Esophagus muscularis mucosa (tissue), 4 donors: ENCODE measurements at places on chromosomes 4 and X.

DNA sequence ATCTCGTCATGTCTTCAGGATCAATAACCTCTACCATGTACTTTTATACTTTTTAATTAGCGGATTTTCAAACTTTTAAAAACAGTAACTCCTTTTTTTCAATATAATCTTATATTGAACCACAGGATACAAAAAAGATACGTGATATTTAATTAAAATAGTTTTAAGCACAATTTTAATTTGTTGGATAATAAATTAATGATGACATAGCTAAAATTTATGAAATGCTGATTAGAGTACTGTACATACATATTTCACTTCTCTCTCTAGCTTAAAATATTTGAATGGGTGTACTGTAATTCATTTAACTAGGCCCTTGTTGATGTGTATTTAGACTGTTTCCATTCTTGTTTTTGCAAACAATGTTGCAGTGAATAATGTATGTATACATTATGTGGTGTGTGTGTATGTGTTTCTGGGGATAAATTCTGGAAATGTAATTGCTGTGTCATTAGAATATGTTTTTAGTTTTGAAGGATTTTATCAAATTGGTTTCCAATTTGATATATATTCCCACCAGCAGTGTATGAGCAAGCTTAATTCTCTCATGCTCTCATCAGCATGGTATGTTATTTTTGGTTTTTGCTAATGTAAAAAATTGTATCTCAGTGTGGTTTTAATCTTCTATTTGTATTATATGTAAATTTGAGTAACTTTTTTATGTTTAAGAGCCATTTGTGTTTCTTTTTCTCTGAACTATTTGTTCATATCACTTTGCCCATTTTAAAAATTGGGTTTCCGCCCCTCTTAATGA, 66.4 kb downstream of the CDKL5 start:
- no peak for DNase-seq

- no peak for DNase-seq
Measured at GRCh38 chrX:77427611-77428010, 19.6 kb upstream of the FGF16 start.

DNA sequence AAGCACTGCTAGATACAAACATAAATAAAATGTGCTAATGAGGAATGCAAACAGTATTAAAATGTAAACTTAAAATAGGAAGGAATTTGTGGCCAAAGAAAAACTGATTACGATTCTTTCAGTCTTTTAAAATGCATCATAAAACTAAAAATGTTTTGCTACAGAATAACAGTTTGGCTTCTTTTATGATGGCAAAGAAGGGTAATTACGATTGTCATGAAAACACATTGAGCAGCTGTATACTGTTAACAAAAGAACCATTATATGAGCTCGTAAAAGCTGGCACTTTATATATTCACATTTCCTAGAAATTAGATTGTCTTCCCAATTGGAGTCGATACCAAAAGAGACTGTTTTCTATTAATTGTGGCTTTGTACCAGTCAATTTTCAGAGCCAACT, 290.4 kb downstream of the NR3C2 start:
- DNase-seq: no peak

GRCh38 chr4:4388311-4388790, 1.4 kb downstream of the NSG1 start:
- DNase-seq: no peak

DNA sequence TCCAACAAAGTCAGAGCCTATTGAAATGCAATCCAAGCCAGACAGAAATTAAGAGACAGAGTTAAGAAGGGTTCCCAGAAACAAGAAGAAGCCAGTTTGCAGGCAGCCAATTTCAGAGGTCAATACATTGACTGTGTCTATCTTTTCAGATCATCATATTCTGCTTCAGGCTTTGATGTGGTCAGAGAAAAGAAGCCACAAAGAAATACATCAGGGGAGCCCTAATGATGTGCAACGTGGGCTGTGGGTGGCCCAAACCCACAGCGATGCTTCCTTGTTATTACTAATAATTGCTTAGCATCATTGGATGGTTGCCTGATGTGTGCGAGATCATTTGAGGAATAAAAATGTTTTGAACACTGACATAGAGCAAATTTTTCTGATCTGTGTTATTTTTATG, 99.0 kb upstream of the DUSP21 start:
- DNase-seq: no peak

- no peak for DNase-seq
Measured at GRCh38 chrX:129686422-129686948, 31.7 kb upstream of the APLN start.

- DNase-seq: no peak
Measured at GRCh38 chr4:54400802-54401201, 171.7 kb downstream of the PDGFRA start.

DNA sequence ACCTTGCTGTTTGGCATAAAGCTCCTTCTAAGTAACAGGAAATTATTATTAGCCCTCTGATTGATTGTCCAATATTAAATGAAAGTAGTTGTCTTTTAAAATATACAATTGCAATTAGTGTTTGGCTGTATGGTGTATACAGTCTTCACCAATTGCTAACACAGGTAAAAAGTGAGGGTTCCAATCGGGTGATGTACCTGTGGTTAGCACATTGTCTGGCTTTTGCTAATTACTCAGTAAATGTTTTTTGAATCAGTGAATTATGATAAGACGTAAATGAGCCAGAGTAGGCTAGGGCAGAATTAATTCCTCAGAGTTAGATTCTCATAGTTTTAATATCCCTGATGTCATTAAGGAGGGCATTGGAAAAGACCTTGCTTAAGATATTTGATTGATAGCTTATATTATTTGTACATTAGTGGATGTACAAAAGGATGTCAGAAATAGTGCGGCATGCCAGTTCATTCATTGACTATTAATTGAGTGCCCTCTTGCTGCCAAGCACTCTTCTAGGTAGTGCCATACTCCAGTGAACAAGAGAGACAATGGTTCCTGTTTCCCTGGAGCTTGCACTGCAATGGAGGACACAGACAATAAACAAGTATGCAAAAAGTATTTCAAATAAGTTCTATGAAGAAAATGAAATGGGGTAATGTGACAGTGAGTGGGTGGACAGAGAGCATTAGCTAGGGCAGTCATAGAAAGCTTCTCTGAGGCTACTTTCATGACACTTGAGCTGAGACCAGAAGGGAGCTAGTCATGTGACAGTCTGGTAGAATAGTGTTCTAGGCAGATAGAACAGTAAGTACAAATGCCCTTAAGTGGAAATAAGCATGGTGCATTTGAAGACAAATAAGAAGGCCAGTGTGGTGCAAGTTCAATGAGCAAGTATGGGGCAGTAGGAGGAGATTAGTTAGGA, 205.9 kb upstream of the CASK start:
- no peak for DNase-seq

DNA sequence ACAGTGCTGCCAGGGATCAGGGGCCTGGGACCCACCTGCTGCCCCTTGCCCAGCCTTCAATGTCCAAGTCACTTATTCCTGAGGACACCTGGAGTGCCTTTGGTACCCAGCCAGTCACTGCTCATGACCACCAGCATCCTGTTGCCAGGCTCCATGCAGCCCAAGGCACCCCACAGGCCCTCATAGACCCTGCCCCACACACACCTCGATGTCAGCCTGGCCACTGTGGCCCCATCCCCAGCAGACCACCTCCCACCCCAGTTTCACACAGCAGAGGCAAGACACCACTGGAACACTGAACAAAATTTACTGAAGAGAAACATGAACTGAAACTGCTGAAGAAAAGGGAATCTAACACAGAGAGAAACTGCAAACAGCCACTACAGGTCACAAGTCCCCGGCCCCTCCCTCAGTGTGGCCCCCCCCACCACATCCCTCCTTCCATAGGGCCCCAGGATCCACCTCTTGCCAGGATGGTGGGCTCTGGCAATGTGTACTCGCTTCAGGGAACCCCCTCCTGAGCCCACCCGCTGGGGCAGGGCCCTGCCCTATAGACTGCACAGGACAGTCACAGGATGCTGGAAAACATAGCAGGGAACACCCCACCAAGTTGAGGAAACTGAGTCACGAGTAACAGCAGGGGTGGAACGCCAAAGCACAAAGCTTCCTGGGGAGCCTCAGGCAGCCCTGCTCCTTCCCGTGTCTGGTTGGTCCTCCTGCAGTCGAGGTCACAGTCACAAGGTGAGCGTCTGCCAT, 5.2 kb downstream of the PNMA5 start:
- no peak for DNase-seq

DNA sequence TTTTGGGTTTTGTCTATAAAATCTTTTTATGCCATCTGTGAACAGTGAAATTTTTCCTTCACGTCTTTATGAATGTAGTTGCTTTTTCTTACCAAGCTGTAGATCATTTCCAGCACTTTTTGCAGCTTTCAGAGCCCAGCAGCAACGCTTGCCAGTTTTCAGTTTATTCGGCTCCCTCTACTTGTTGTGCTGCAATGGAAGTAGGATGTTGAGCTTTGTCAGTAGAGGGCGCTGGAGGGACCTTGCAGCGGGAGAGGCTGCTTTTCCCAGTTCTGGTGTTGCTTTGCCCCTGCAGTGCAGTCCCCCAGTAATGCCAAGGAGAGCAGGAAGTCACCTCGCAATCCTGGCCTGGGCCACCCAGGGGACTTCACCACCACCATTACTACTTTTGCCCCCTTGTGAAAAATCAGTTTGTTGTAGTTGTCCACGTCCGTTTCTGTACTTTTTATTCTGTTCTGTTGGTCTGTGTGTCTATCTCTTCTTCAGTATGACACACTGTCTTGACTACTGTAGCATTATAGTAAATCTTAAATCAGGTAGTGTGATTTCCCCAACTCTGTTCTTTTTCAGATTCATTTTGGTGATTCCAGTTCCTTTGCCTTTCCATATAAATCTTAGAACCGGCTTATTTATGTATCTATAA, 21.8 kb downstream of the CMC4 start:
- DNase-seq: no peak

DNA sequence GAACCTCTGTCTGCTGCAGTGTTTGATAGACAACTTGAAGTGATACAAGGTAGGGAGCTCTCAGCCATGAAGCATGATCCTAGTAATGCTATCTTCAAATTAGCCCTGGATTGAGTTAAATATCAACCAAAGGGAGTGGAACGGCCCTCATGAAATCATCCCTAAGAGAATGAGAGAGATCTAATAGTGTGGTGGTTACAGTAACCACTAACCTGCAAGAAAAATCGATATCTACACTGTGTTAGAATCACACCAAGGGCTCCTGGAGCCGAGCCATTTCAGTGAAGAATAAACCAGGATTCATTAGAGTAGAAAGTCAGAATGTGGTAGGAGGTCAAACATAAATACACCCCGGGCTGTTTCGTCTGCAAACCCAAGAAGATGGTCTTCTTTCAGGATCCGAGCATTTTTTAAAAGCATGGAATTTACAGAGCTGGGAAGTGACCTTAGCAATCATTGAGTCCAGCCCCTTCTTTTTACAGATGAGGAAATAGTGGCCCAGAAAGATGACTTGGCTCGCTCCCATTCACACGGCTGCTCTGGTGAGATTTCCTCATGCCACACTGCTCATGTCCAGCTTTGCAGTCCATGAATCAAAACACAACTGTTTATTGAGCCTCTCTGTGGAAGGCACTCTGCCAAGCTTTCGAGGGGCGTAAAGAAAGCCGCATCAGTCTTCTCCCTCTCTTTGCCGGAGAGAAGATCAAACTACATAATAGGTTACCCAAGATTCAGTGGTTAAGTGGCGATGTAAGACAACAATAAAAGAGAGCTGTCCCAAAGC, 5.5 kb upstream of the DCTD start:
- DNase-seq: no peak

DNA sequence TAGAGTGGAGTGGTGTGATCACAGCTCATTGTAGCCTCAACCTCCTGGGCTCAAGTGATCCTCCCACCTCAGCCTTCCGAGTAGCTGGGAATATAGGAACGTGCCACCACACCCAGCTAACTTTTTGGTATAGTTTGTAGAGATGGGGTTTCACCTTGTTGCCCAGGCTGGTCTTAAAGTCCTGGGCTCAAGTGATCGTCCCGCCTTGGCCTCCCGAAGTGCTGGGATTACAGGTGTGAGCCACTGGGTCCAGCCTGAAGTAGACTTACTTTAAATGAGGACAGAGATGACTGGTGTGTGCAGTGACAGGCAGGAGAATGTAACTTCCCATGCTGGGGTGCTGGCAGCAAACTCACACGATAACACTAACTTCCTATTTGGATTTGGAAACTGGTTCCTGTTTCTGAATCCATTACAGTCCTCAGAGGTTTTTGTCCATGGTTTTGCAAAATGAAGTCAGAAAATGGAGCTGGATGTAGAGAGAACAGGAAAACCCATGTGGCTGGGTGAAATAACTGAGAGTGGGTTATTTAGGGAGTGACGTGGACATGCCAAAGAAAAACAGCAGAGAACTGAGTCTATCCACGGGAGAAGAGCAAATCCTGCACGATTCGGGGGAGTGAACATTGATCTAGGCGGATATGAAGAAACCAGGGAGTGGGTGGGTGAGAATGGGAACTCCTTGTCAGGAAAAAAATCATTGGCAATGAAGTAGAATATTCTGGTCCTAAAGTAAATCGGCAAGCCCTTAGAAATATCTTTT, 95.6 kb downstream of the GATB start:
- no peak for DNase-seq

- DNase-seq: no peak
Measured at GRCh38 chr4:81085291-81085690, 54.8 kb downstream of the BMP3 start.

- DNase-seq: no peak
Measured at GRCh38 chr4:90979556-90979955, 852.4 kb downstream of the CCSER1 start.

DNA sequence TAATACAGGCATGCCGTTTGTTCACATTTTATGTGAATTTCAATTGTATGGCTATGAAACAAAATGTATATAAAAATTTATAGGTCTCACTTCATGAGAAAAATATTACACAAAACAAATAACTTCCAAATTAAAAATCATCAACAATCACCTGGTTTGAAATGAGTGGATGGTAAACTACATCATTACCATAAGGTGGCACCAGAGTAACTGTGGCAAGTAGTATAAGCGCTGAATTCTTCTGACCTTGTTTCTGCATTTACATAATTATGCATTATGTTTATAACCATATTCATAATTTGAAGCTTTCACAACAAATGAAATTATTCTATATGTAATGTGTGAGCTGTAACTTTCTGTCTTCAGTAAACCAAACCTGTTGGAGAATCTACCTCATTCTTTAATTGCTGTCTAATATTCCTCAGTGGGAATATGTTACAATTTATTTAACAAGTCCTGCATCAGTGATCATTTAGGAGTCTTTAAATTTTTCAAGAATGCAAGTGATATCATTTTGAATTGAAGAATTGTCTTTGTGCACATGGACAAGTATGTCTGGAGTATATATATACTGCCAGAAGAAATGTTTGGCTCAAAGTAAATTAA, 55.2 kb downstream of the MMRN1 start:
- no peak for DNase-seq

GRCh38 chrX:118174516-118175098, 58.0 kb upstream of the KLHL13 start:
- no peak for DNase-seq

DNA sequence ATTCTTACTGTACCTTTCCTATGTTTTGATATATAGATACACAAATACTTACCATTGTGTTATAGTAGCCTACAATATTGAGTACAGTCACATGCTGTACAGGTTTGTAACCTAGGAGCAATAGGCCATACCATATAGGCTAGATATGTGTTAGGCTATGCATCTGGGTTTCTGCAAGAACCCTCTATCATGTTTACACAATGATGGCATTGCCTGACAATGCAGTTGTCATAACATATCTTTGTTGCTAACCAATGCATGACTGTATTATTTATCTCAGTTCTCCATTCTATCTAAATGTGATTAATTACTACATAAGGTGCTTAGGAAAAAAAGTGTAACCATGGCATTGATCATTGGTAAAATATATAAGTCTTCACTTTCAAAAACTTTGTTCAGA, 10.0 kb upstream of the SPCS3 start:
- no peak for DNase-seq
